IMR-90 (cell line): ENCODE measurements at places on chromosomes 7 and 10. TPM values are rescaled to one million over a fixed set of nuclear protein-coding genes. Genes with fewer than 3 reads are reported as not detected.

DDC gene
- total RNA-seq, result not detected in 2 replicates

IFIT5 gene
- 18.1 and 21.7 TPM in 2 replicates for total RNA-seq

DNA sequence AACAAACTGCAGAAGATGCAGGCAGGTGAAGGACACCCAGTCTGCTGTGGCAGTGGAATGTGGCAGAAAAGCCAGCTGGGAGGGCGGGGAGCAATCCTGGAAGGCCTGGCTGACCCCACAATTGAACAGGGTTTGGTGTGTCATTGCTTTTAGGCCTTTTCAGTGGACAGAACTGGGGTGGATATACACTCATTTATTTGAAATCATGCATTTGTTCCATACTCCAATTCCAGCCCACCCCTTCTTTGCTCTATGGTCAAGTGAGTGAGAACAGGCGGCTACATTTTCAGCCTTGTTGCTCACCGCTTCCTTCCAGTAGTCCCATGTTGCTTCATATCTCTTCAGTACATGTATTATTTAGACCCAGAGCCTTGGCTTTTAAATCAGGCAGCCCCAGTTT, 39.8 kb downstream of the PTPN12 start:
- no peak for DNase-seq
- H3K27me3 ChIP-seq, result no peaks in the 10 kb centered on the region
- no peak overlapping the region for H3K27ac ChIP-seq
- H3K36me3 ChIP-seq, result peaks cover 43% of the 10 kb centered on the region
- H3K4me1 ChIP-seq, result peaks cover 4% of the 10 kb centered on the region; the same call in 1 of the 2 replicates
- H3K4me3 ChIP-seq, result no peak overlapping the region

DNA sequence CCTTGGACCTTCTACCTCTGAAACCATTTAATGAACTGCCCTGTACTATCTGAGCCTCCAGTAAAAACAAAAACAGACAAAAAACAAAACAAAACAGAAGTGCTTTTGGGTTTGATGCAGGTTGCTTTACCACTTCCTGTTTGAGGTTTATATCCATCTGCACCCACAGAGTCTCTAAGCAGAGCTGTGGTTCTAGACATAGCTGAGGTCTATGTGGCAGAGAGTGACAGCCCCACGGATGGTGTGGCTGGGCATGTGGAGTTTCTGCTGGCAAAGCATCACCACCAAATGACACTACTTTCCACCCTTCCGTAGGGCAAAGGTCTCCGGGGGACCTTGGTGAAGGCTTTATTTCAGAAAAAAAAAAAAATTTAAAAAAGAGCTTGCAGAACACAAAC, 754.2 kb downstream of the GRID1 start:
- H3K4me3 ChIP-seq, result no peak overlapping the region
- no peaks in the 10 kb centered on the region for H3K27me3 ChIP-seq
- H3K4me1 ChIP-seq, result no peaks in the 10 kb centered on the region
- no peaks in the 10 kb centered on the region for H3K36me3 ChIP-seq

- peaks cover 8% of the 10 kb centered on the region for H3K4me1 ChIP-seq
- H3K27me3 ChIP-seq, result no peaks in the 10 kb centered on the region
- no peaks in the 10 kb centered on the region for H3K36me3 ChIP-seq
- peak overlapping the region; percentile 48; the same call in 1 of the 2 replicates for H3K27ac ChIP-seq
Observed at GRCh38 chr10:76576276-76576962, 1061.2 kb downstream of the KCNMA1 start.

GRCh38 chr10:48820231-48820630, 119.4 kb downstream of the LRRC18 start:
- H3K4me3 ChIP-seq, result no peak overlapping the region
- H3K27me3 ChIP-seq, result peaks cover 3% of the 10 kb centered on the region; the same call in 1 of the 2 replicates
- DNase-seq, result no peak
- H3K4me1 ChIP-seq, result no peaks in the 10 kb centered on the region
- H3K36me3 ChIP-seq, result no peaks in the 10 kb centered on the region
- no peak overlapping the region for H3K27ac ChIP-seq

GRCh38 chr10:28328346-28328745, 25.5 kb upstream of the MPP7 start:
- H3K27me3 ChIP-seq, result no peaks in the 10 kb centered on the region
- H3K27ac ChIP-seq, result no peak overlapping the region
- H3K36me3 ChIP-seq, result no peaks in the 10 kb centered on the region
- peak; percentile 42 for DNase-seq
- peaks cover 10% of the 10 kb centered on the region for H3K4me1 ChIP-seq
